ENCODE measurements at places on chromosomes 2 and 18.

DNA sequence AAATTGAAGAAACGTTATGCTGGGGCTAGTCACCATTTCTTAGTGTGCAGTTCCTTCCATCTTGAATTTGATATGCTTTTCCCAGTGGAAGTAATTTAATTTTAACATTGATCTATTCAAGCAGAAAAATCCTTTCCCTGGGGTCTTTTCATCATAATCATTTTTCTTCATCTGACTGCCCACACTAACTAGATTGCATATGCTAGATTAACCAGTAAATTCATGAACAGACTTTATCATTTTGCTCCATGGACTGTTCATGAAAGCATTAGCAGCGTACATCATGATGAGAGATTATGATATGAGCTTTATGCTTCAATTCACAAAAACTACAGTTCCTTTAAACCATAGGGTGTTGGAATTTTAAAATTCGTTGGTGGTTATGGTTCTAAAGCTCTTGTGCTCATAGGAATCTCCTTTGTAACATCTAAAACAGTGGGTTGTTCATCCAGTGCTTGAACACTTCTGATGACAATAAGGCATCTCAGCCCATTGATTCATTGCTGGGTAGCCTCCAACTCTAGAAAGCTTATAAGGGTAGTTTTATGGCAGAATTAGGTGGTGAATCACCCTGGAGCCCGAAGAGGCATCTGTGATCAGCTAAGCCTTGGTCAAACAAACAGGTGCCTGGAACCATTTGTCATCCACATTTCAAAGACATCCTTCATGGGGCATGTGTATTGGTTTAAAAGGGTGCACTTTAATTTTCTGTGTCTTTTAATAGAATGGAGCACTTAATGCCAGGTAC is 77.2 kb upstream of the NDUFV2 start:
- H3K4me3 ChIP-seq: no peak overlapping the region
- DNase-seq: no peak
- H3K27ac ChIP-seq: no peak overlapping the region
- no peaks in the 10 kb centered on the region for H3K27me3 ChIP-seq

GRCh38 chr18:52156166-52156565 is 183.8 kb upstream of the DCC start:
- H3K27me3 ChIP-seq: no peaks in the 10 kb centered on the region
- no peak for DNase-seq
- H3K27ac ChIP-seq: no peak overlapping the region
- no peaks in the 10 kb centered on the region for H3K4me1 ChIP-seq
- no peak overlapping the region for H3K4me3 ChIP-seq

- H3K4me3 ChIP-seq: no peak overlapping the region
- no peaks in the 10 kb centered on the region for H3K27me3 ChIP-seq
- no peak overlapping the region for H3K27ac ChIP-seq
- no peak for DNase-seq
- no peaks in the 10 kb centered on the region for H3K4me1 ChIP-seq
Observed at GRCh38 chr2:6750411-6751158, 115.1 kb downstream of the CMPK2 start.

DNA sequence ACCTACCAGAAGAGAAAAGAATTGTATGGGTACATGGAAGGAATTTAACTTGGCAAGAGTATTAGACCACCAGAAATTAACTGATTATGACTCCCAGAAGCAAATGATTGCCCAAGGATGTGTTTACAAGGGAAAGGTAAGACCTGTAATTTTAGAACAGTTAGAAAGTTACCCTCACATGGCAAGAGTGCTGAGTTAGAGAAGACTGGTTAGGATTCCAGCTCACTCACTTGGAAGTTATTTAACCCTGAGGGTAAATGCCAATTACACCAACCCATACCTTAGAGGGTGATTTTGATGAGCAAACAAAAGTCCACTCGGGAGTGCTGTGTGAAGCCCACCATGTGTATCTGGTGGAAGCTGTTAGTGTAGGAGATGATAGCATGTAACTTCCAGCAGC is 170.2 kb downstream of the TPGS2 start:
- peaks cover 4% of the 10 kb centered on the region for H3K27me3 ChIP-seq
- H3K27ac ChIP-seq: no peak overlapping the region
- H3K36me3 ChIP-seq: no peaks in the 10 kb centered on the region
- H3K4me1 ChIP-seq: no peaks in the 10 kb centered on the region
- H3K4me3 ChIP-seq: no peak overlapping the region
- DNase-seq: no peak

DNA sequence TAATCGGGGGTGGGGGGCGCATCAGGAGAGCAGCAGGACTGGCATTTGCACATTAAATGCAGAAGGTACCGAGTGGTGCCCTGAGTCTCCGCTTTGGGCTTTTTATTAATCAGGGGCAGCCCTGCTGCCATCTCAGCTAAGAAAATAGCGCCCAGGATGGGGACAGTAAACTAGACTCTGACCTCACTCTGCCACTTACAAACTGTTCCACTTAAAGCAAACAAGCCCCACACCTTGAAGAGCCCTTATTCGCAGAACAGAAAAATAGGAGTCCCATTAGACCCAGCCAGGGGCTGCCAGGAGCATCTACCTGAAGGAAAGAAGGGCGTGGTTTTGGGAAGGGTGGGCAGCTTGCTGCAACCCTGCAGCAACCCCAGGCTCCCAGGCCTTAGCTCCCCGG is 165.3 kb downstream of the TNS1 start:
- peaks cover 26% of the 10 kb centered on the region for H3K36me3 ChIP-seq
- no peak overlapping the region for H3K4me3 ChIP-seq
- H3K27ac ChIP-seq: peak overlapping the region; percentile 28
- H3K4me1 ChIP-seq: no peaks in the 10 kb centered on the region

- H3K27me3 ChIP-seq: no peaks in the 10 kb centered on the region
- H3K36me3 ChIP-seq: no peaks in the 10 kb centered on the region
Observed at GRCh38 chr18:48033790-48034650, 103.6 kb upstream of the SMAD2 start.

DNA sequence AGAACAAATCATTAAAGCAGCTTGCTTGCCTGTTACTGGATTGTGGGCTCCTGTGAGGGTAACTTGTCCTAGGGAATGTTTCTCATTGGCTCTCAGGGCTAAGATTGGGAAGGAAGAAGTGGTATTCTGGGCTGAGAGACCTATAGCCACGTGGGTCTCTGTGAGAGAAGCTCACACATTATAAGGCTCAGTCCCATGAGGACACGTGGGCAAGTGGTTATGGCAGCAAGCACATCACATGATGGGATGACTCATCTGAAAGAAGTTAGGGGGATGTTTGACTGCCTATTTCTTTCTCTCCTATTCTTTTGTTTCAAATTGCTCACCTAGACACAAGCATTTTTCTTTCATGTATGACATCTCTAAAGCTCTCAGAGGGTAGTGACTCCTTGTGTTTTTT is 418.0 kb upstream of the ST6GAL2 start:
- H3K4me3 ChIP-seq: no peak overlapping the region
- H3K27ac ChIP-seq: no peak overlapping the region
- no peaks in the 10 kb centered on the region for H3K36me3 ChIP-seq
- no peak for DNase-seq

All from pancreas (tissue), 10 donors.